Activated T-cell treated with anti-CD3 and anti-CD28 coated beads, Interleukin-2, amount 50 U/mL, for 1 hour (primary cell): ENCODE measurements at places on chromosomes 11 and 22.

DNA sequence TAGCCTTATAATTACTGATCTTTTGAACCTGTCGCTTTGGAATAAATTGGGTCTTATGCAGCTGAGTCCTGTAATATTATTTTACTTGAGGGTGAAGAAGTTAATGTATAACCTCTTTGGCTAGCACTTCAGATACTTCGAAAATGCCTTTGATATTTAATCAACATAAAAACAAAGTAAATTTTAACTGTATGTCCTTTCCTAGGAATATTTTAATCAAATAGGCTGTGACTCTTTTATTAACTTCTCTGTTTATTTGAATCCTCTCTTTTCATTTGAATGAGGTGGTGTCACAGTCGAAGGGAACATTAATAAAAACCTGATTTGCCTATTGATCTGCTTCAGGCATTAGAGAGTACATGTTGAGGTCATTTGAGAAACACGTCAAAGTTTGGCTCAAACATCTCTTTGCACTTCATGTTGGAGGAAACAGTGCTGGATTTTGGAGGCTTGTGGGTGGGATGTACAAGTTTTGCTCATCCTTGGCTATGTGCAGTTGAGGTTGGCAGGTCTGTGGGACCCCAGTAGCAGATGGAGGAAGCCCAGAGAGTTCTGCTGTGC, 143.6 kb downstream of the NCAM1 start:
- no peak for DNase-seq

GRCh38 chr11:13955971-13956421, 6.5 kb upstream of the SPON1 start:
- DNase-seq: peak; percentile 56

- DNase-seq: no peak
These were observed 476 bp upstream of the BARX2 start for GRCh38 chr11:129374993-129375750.

GRCh38 chr11:19777039-19777376, 64.4 kb downstream of the NAV2 start:
- DNase-seq: no peak

GRCh38 chr11:14634813-14635212, 8.8 kb upstream of the PDE3B start:
- DNase-seq: no peak

- no peak for DNase-seq
These were observed 41.2 kb upstream of the ARL14EP start for GRCh38 chr11:30281476-30282288.

GRCh38 chr11:106322106-106322505, 244.6 kb downstream of the AASDHPPT start:
- no peak for DNase-seq
